Suprapubic skin (tissue), 4 donors: ENCODE measurements at places on chromosomes 3 and 15.

DNA sequence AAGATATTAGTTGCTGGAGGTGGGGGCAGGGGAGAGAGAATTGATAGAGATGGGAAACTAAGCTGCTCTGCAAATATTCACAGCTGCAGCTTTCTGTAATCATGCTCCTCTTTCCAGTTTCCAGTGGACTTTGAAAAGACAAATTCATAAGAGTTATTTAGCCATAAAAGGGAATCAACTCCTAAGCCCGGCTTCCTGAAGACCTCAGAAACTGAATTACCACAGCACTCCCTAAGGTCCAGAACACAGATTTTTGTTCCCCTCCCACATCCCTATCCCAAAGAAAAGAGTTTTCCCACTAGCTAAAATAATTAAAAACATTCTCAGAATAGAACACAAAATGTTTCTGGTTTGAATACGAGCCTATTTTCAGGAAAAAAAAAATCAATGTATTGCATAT lies 871.8 kb upstream of the NR2F2 start:
- DNase-seq = no peak

DNA sequence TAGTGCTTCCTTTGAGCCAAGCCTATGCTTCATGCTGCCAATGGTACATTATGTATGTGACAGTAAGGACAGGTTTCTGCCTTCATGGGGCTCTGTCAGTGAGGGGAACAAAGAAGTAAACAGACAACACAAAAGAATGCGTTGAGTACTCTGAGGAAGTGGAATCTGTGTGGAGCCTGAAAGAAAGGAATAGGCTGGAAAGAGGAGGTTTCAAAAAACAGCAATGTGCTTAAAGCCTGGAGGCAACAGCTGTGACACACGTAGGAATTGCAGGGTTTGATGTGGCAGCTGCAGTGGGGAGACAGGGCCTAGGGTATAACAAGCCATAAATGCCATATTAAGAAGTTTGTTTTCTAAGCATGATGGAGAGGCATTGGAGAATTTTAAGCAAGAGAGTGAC lies 316.7 kb downstream of the CLSTN2 start:
- no peak for DNase-seq

DNA sequence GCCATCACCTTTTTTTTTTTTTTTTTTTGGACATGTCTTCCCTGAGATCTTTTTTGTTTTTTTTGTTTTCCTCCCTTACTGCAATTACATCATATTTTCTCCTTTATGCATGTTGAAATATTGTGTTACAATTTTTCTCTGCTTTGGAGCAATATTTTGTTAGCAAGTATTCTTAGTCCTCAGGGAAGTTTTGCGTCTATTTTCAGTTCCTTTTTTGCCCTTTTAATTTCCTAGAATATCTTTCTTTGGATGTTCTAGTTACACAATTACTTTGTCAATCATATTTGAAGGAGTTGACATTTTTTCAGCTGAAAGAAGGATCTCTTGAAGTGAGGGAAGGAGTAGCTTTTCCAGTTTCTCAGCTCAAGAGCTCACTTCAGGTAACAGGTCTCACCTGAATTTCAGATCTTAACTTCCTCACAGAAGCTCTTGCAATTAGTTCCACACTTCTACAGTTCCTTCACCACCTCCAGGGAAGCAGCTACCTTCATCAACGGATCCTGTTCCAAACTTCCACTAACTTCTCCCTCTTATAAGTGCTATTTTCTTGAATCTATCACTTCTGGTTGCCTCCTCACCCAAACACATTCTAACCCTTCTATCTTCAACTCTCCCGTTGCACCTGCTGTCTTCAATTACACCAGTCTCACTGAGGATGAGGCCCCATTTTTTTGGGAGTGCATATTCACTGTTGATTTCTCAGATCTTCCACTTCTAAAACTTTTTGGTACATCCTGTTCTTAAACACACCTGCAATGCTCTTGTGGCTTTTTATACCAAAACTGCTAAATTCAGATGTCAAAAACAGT lies 57.8 kb upstream of the CPOX start:
- no peak for DNase-seq

GRCh38 chr3:188557235-188557634 lies 403.3 kb downstream of the LPP start:
- DNase-seq = no peak

DNA sequence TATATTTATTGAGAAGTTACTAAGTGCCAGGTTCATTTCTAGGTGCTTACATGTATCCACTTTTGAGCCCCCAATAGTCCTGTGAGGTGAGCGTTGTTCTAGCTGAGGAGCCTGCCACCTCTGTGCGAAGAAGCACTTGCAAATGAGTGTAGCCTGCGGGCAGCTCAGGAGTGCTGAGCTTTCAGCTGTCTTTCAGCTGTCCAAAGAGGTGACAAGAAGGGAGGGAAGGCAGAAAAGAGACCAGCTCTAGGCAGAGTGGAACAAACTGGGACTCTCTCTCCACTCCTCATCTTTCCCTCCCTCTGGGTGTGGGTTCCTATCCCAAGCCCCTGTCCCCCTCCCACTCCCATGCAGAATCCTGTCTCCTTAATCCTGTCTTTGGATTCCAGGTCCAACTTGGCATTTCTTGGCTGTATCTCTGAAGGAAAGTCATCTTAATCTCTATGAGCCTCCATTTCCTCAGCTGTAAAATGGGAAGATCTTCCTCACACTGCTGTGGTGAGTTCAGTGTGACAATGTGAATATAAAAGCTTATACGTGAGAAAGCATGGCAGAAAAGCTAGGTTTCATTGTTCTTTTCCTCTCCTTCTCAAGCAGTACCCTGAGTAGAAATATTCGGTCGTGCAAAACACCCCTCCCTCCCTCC lies 6.7 kb upstream of the SRP14 start:
- DNase-seq = no peak

DNA sequence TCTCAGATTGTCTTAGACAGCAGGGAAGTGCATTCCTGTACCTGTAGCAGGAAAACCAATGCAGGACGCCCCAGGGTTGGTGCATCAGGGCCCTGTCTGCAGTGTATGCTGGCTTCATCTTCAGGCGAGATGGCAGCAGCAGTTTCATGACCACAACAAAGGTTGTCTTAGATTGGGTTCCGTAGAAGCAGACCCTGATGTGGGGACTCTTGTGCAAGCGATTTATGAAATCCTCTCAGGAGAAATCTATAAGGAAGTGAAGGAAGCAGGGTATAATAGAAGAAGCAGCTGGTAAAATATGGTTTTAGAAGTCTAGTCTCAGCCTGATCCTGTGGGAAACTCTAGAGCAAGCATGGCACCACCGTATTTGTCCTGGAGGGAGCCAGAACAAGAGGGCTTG lies 25.0 kb downstream of the DNAH1 start:
- no peak for DNase-seq

- DNase-seq = no peak
Measured at GRCh38 chr3:72630969-72631344, 217.3 kb downstream of the SHQ1 start.
